Fibroblast of gingiva (primary cell): ENCODE measurements at places on chromosomes 7 and 10.

DNA sequence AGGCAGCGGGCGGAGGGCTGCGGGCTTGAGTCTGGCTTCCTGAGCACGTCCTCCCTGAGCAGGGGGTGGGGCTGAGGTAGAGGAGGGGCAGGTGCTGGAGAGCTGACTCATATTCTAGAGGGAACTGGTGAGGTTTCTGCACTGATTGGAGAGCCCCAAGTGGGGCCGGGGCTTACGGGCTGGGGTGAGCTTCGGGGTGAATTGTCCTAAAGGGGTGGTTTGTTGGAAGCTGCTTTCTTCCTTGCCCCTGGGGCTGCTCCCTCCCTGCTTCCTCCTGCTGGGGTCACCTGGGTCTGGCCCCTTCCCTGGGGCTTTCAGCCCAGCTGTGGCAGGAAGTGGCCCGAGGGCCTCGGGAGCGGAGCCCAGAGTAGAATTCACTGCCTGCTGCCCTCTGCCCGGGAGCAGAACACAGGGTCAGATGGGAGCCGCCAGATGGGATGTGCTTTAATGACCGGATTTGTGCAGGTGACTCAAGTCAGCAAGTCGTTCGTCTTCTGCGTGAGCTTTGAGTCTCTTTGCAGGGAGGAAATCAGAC is 48.6 kb downstream of the FAM20C start:
- no peak for DNase-seq

- DNase-seq, result no peak
These were observed 64.4 kb upstream of the SKAP2 start for GRCh38 chr7:26928703-26929347.

GRCh38 chr10:117530791-117531190 is 11.8 kb upstream of the EMX2 start:
- no peak for DNase-seq

DNA sequence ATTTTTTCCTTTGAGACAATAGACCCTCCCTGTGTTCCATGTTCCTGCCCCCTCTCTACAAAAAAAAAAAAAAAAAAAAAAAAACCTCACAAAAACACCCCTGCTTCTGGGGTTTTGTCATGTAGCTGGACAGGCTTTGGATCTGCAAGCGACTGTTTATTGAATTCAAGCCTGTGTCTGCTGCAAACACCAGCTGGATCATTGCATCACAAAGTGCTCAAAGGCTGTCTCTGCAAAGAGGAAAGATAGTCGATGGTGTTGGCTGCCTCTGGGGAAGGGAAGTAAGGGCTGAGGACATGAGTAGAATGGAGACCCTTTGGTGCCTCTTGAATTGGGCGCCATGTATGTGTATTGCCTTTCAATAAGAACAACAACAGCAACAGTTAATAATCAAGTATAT is 471.2 kb downstream of the PLXNA4 start:
- DNase-seq, result no peak

DNA sequence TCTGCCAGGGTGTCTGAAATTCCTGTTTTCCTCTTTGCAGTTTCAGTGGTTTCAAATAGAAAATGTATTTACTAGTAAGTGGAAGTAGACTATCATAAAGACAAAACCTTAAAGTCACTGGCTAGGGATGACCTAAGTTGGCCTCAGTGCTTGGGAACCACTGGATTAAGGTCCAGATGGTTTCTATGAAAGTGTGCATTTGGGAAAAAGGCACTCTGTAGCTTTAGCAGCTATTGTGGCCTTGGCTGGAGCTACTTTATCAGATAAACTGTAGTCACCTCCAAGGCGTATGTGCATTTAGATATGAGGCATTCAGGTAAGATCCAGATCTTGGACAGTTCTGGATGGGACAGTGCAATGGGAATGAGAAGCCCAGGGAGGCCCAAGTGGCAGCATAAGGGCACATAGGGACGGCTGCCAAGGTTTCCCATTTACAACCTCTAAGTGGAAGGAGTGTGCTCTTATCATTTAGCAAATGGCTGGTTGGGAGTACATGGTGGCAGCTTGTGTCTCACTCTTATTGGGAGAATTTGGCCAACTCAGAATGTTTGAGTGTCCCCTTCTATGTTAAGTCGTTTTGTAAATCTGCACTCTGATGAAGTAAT is 185.6 kb downstream of the LRMDA start:
- no peak for DNase-seq

GRCh38 chr10:30051220-30051619 is 8.2 kb downstream of the JCAD start:
- DNase-seq, result peak; percentile 26

DNA sequence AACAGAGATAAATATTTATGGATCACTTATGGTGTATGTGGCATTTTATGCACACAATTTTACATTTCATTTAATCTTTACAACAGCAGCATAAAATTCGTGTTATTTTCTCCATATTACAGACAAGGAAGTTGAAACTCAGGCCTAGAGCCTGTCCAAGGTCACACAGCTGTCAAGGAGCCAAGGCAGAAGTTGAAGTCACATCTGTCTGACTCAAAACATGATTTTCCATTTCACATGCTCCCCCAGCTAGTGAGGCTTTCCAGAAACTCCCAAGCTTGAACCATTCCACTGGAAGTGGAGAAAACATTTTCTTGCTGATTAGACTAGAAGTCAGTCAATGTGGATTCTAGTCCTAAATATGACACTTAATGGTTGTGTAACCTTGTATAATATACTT is 110.5 kb downstream of the HECTD2 start:
- no peak for DNase-seq

DNA sequence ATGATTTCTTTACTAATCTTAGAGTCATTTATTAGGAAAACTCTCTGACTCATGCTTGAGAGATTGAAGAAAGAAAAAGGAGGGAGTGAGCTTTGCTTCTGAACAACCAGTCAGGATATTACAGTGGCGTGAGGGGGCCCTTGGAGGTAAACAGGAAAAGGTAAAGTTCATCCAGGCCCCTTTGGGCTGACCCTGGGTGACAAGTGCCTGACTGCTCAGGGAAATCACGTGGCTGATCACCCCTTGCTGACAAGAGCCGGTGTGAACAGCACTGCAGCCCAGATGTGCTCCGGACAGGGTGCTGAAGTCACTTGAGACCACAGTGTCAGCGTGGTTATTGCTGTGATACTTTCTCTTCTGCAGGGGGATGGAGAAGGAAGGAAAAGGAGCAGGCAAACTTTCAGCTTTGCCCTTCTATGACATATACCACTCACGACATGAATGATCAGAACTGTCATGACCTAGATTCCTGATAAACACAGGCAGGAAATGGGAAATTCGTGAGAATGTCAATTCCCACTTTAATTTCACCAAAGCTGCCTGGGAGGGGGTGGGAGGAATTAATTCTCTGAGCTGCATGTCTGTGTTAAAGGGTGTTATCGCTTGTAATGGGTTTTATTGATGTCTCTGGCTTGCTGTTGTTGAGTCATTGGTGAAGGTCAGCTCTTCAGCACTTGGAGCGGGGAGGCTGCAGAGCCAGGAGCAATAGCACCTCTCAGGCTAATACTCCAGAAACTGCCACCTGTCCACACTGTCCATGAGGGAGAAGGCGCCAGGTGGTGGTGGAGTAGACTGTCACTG is 139.8 kb upstream of the AOAH start:
- no peak for DNase-seq

DNA sequence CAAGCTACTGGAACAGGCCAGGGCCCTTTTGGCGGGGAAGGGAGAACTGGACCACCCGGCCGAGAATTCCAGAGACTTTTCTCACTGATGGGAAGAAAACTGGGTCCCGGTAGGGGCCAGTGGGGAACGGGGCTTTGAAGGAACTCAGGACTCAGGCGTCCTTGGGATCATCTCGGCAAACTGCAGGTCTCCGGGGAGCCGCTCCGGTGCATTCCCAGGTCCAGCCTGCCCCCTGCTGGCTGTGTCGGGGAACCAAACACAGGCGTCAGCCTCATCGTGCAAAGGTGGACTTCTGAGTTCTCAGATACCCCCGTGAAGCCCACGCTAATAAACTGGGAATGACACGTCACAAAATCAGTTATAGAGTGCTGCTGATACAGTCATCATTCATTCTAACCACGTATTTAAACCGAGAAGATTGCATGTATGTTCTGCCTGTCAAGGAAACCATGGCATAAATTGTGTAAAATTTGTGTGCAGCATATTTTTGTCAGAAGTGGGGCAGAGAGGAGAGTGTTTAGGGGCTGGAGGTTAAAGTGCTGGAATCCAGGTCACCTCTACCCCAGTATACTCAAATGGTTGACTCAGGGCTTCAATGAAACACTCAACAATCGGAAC is 76.1 kb upstream of the CPXM2 start:
- peak; percentile 34 for DNase-seq

- DNase-seq, result no peak
These were observed 26.6 kb downstream of the DIP2C start for GRCh38 chr10:662686-663465.

DNA sequence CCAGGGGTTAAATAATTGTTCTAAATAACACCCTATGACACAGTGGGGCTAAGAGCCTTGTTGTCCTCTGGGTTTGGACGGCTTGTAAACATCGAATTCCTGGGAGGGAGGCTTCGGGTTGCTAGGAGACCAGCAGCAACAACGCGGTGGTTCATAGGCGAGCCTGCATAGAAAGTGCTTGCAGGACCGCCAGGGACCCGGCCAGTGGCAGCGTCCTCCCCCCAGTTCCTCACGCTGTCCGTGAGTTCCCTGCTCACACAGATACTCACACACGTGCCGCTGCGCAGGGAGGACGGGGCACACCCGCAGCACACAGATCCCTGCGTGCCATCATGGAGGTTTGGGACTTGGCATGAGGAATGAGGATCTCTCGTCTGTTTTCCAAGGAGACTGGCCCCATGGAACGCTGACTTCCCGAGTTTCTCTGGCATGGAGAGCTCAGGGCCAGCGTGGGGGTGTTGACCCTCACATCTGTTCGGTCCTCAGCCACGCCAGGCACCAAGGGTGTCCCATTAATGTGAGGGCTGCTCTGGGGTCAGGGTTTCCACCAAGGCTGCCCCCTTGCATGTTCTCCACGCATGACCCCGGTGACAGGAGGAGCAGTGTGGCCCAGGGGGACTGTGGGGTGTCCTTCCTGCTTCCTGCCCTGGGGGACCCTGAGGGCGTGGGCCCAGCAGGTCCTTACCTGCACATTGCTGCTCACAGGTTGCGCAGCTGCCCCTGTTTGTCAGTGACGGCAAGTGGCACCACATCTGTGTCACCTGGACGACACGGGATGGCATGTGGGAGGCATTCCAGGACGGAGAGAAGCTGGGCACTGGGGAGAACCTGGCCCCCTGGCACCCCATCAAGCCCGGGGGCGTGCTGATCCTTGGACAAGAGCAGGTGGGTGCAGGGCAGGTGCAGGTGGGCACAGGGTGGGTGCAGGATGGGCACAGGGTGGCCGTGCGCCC is 9.7 kb downstream of the NPTX2 start:
- DNase-seq, result no peak

DNA sequence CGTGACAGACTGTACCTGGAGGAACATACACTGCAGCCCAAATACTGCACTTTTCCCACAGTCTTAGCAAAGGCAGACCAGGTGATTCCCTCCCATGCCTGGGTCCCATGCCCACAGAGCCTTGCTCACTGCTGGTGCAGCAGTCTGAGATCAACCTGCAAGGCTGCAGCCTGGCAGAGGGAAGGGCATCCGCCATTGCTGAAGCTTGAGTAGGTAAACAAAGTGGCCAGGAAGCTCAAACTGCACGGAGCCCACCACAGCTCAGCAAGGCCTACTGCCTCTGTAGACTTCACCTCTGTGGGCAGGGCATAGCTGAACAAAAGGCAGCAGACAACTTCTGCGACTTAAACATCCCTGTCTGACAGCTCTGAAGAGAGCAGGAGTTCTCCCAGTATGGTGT is 597.8 kb upstream of the MBL2 start:
- no peak for DNase-seq

DNA sequence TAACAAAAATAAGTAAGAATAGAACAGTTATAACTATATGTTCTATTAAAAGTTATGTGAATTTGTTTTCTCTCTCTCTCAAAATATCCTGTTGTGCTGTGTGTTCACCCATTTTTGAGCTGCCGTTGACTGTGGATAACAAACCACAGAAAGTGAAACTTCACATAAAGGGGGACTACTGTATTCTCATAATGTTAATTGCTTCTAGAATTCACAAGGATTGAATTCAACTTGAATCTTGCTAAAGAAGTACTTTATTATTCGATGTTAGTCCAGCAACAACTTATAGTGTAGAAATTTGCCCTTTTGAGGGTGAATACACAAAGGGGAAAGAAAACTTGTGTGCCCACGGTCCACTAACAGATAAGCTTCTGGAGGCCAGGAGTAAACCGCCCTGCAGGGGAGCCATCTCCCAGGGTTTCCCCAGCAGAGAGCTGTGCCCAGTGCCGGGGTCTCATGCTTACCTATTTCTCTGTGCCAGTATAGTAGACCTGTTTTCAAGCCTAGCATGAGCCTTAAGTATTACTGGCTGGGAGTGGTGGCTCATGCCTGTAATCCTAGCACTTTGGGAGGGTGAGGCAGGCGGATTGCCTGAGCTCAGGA is 87.1 kb downstream of the KAT6B start:
- no peak for DNase-seq

DNA sequence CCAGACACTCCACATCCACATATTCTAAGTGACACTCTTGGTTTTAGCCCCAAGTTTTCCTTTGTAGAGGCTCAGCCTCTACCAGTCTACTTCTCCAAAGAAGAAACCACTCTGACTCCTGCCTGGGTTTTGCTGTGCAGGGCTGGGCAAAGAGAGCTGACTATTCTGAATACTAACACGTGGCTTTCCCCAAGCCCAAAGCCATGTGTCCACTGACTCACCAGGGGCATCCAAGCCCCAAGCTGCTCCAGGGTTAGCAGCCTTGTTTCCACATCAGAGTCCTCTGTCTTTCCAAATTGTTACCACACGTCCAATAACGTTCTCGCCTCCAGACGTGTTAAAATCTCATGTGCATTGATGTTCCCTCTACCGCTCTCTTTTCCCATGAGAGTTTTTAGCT is 8.7 kb downstream of the GALNTL5 start:
- DNase-seq, result peak; percentile 5

DNA sequence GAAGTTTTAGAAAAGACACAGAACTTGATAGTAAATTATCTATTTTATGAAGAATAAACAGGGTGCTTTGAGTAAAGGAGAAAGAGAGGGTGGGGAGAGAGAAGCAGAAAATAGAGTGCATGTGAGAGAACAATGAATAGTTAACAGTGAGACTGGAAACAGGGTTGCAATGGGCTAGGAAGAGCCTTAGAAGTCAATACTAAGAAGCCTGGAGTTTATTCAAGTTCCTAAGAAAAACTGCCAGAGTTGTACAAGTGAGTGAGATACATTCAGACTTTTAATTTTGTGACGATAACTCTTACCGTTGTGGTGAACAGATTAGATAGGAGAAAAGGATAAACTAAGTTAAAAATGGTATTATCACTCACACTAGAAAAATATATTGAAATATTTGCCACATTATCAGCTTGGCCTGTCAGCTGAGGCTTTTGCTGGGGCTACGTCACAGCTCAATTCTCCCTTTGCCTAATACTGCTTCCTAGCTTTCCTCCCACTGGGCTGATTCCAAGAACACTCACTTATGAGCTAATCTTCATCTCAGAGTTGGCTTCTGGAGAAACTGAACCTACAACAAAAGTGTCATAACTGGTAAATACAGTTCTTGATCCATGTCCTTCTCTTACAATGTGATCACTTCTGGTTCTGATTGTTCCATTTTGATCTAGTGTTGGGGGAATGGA is 92.7 kb downstream of the SEMA3D start:
- DNase-seq, result no peak

- no peak for DNase-seq
These were observed 175.0 kb downstream of the CTNNA3 start for GRCh38 chr10:67520924-67521520.
